Mesangial cell (primary cell): ENCODE measurements at places on chromosomes 6 and 20. TPM values are rescaled to one million over a fixed set of nuclear protein-coding genes. Genes with fewer than 3 reads are reported as not detected.

Gene KIAA1586
- 3.5 and 4.1 TPM in 2 replicates for total RNA-seq

Gene SLC13A3
- total RNA-seq, result 2.4 and 4.1 TPM in 2 replicates

Gene PPP1R14C
- 11.9 and 12.4 TPM in 2 replicates for total RNA-seq

Gene RBPJL
- total RNA-seq, result not detected in 2 replicates

Gene CCDC170
- total RNA-seq, result 0.33 and 0.76 TPM in 2 replicates

Gene BMP5
- total RNA-seq, result 0.16 and 0.25 TPM in 2 replicates

Gene DZANK1
- 0.81 and 1.5 TPM in 2 replicates for total RNA-seq

Gene DEFB132
- total RNA-seq, result not detected in 2 replicates

Gene OOEP
- not detected in 2 replicates for total RNA-seq

Gene ARHGAP18
- total RNA-seq, result 13.8 and 21.2 TPM in 2 replicates

Gene HLA-DMB
- 0.65 and 2.5 TPM in 2 replicates for total RNA-seq
